ENCODE measurements at places on chromosomes 11 and 22.

DNA sequence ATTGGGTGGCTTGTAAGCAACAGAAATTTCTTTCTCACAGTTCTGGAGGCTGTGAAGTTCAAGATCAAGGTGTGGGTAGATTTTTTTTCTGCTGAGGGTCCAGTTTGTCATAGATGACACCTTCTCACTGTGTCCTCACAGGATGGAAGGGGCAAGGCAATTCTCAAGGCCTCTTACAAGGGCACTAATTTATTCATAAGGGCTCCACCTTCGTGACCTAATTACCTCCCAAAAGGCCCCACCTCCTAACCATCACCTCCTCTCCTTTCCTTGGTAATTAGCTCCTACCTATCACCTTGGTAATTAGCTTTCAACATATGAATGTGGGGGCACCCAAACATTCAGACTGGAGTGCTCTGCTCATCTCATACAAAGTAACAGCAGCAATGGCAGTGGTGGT is 92.3 kb upstream of the CD44 start:
- no peak for DNase-seq

DNA sequence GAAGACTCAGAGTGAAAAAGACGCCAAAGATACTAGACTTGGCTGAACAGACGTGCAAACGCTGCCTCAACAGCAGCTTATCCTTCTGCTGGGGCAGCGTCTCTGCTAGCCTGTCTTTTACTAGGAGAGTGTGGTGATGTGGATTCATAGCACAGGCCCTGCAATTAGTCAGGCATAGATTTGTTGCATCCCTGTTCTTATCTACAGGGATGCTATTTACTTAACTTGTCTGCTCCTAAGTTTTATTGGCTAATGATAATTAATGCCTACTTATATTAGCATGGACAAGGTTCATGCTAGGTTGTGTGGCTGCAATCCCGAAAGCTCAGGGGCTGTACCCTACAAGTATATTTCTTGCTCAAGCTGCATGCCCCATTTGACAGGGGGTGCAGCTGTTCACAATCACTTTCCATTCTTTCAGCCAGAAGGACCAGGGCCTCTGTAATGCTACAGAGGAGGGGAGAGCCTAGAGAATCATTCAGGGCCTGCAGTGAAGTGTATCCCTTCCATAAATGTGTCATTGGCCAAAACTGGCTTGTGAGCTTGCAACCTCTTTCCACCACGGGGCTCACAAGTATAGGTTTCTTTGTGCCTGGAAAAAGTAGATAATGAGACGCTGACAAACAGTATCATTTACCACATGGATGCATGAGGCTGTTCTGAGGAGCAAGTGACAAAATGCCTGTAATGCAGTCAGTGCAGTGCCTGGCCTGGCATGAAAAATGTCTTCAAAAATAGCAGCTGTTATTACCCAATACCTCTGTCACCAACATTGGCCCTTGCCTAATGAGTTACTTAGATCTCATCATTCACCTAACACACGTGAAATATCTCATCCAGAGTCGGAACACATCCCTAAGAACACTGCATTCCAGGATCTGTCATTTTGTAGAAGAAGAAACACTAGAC is 685.8 kb upstream of the API5 start:
- DNase-seq, result no peak

- no peak for DNase-seq
Observed at GRCh38 chr22:20957102-20957682, 9.9 kb upstream of the AIFM3 start.

DNA sequence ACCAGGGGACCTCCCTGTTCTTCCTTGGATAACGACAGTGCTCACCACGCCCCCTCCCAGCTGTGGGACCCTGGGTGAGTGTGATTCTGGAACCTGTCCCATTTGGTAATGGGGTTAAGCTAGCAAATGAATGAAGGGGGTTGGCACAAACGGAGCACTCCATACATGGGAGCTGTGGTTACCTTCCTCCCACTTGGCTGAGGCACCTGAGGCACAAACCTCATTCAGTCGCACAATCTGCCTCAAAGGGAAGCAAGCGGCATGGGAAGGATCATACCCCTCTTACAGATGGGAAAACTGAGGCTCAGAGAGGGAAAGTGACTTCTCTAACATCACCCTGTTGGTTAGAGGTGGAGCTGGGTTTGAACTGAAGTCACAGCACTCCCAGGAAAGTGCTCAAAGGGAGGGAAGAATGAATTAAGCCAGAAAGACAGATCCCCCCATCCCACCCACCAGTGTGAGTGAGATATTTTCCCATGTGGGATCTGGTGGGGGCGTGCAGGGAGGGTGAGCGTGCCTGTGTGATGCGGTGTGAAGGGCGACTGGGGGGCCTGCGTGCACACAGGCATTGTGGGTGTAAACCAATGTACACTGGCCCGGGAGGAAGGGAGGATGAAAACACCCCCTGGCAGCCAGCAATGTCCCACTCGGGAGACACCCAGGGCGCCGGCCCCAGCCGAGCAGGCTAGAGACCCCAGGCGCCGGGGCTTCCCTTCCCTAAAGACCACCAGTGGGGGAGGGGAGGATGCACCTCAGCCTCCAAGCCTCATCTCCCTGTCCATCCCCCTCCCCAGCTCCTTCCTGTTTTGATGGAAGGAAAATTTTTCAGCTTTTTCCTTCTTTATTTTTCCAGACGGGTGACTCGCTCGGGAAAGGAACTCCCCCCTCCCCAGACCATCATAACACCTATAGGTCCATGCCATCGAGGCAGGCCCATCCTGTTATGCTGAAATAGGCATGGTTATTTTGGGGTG is 8.0 kb upstream of the PDGFB start:
- no peak for DNase-seq

DNA sequence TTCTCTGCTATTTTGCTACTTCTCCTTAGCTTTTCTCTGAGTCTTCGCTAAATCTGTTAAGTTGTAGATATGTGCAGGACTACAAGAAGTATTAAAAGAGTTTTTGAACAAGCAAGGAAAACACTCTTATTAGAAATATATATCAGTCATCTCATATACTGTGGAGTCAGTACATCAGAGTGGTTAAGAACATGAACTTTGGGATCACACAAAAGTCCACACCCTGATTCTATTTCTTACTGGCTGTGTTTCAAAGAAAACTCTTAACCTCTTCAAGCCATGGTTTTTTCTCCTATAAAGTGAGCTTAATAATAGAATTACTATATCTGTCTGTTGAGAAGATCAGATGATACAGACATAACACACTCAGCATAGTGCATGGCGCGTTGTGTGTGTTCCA is 29.5 kb downstream of the MMP13 start:
- DNase-seq, result no peak

DNA sequence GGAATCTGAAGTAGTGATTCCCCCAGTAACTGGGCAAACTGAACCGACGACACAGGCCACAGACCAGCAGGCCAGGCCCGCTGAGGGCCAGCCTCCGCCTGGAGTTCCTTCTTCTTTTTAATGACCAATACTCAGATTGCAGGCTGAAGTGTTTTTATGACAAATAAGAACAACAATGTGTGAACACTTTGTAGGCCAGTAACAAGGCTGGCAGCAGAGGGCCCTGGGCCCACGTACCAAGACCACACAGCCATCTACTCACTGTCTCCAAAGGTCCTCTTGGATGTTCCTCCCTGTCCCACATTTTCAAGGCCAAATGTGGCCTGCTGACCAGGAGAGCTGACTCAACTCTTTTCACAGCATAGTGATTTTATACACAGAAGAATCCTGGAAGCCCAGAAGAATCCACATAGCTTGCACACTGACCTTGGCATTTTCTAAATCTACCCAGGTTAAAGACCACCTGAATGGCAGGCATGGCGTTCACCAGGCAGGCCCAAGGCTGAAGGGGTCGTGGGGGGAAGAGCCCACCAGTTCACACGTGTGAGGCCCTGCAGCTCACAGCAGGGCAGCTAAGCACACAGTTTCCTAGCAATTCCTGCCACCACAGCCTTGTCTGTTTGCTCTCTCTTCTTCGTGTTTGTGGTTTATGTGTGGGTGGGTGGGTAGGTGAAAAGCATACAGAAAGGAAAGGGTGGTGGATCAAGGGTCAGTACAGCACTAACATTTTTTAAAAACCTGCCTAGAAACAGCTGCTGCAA is 13.3 kb downstream of the SMCO4 start:
- no peak for DNase-seq

GRCh38 chr11:117519170-117519569 is 191.5 kb downstream of the CEP164 start:
- no peak for DNase-seq

- DNase-seq, result no peak
Observed at GRCh38 chr11:90747057-90747456, 524.2 kb upstream of the CHORDC1 start.

DNA sequence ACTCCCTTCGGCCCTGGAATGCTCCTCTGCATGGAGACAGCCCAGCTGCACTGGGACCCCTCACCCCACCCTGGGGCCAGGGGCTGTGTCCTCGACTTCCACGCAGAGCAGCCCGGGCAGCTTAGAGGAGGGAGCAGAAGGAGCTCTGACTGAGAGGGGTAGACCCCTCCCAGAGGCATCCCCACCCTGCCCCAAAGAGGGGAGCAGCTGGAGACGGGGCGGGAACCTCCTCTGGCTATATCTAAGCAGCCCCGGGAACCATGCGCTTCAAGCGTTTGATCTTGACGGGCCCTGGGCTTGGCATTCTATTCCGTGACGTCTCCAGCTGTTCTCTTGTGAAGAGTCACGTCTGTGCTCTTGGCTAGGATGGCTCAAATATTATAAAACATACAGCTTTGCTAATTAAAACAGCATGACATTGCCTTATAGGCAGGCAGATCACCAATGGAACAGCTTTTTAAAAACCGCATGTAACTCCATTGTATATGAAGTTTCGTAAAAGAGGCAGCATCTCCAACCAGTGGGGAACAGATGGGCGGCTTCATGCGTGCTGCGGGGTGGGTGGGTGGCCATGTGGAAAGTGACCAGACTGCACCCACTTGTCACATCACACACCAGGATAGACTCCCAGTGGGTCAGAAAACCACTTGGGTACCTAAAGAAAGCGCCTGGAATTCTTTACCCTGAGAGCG is 7.7 kb downstream of the KCNQ1 start:
- DNase-seq, result no peak

DNA sequence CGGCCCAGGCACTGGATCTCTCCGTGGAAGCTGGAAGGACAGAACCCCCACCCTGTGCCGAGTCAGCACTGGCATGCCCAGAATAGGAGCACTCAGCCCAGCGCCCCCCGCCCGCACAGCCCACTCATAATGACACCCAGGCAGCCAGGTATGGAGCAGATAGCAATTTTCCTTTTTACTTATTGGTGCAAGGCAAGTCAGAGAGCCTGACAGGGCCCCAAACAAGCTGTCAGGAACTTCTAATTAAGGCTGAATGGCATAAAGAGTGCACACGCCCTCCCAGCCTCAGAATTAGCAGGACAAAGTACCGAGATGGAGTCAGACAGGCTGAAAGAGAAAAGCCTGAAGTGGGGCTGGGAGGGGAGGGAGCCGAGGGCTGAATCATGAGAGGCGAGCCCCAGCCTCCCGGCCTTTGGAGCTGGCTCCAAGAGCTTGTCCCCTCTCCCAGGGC is 76.9 kb downstream of the DSCAML1 start:
- DNase-seq, result no peak

- DNase-seq, result no peak
Observed at GRCh38 chr11:47986742-47987141, 6.4 kb downstream of the PTPRJ start.

DNA sequence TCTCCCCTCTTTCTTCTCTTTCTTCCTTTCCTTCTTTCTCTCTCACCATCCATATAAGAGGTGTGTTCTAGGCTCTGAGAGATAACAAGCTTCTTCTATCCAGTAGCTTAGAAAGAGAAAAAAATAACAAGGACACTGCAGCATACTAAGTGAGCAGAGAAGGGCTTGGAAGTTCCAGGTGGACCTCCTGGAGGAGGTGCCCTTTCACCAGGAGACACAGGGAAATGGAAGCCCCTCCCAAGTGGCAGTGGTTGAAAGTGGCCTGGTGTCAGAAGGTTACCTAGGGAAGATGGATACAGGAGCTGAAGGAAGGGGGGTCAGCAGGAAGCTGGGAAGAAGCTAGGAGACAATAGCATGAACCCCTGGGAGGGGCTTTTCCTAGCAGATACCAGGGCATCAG is 5.5 kb downstream of the DCHS1 start:
- DNase-seq, result no peak

GRCh38 chr22:25566186-25566897 is 1.9 kb downstream of the GRK3 start:
- DNase-seq, result no peak

DNA sequence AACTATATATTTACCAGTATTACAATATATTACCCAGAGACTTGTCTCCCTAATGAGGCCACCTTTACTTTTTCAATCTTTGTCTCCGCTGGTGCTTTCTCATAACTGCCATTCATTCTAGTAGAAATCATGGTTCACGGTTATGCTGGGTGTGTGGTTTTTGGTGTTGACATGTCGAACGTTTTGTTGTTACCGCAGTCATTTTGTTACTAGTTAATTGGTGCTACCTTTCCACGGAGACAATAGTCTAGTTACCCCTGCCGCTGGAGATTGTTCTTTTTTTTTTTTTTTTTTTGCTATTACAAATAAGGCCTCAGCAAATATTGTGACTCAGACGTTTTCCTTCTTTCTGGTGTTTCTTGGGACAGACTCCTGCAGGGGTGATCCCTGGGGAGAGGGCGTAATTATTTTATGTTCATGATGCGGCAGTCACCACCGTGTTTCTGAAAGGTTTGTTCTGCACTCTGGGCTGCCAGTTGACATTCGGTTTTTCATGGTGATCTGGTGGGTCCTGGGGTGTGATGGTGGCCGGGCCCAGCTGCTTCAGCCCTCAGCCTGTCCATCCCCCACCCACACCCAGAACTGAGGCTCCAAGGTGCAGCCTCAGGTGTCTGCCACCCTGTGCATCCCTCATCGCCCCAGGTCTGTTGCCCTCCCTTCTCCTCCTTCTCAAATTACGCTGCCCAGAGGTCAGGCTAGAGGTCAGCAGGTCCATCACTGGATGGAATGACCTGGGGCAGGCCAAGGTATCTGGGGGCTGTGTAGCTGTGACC is 28.6 kb downstream of the LRP5 start:
- no peak for DNase-seq

DNA sequence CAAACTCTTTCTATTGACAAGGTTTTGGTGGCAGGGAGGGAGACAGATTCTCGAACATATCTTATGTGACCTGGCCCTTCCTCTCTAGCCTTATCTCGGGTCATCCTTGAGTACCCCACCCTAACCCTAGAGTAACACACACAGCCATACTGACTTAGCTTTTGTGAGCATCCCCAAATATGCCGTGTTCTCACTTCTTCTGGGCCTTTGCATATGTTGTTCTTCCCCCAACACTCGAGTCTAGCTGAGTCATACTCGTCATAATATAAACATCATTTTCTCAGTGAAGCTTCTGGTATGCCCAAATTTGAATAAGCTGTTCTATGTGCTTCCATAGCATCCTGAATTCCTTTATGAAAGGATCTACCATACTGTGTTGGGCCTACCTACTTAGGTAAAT is 8.0 kb downstream of the TTC17 start:
- DNase-seq, result no peak

All from activated CD4-positive, CD25-positive, alpha-beta regulatory T cell (primary cell).